Left ventricle myocardium inferior (tissue), 1 donor: ENCODE measurements at places on chromosomes 2 and 18. TPM values are rescaled to one million over a fixed set of nuclear protein-coding genes. Genes with fewer than 3 reads are reported as not detected.

Gene CCDC102B
- 6.1 TPM for total RNA-seq

Gene IL36G
- total RNA-seq = not detected

Gene KIF1A
- total RNA-seq = 2.0 TPM

Gene BOLL
- total RNA-seq = not detected

Gene NEU4
- total RNA-seq = not detected

Gene MDH1B
- 0.69 TPM for total RNA-seq

Gene SIX2
- 0.91 TPM for total RNA-seq

Gene SGPP2
- 2.3 TPM for total RNA-seq

Gene ALPG
- total RNA-seq = not detected

Gene DOCK10
- 1.6 TPM for total RNA-seq

Gene LYG2
- total RNA-seq = not detected

Gene CFAP65
- not detected for total RNA-seq

Gene RIT2
- total RNA-seq = not detected

Gene CAVIN2
- 93.9 TPM for total RNA-seq

Gene TMEM169
- 0.25 TPM for total RNA-seq

Gene SCG2
- 0.19 TPM for total RNA-seq

Gene REG3G
- total RNA-seq = not detected

Gene SPC25
- total RNA-seq = 0.60 TPM

Gene FAM237A
- not detected for total RNA-seq

Gene CDH19
- 13.0 TPM for total RNA-seq

Gene TRIB2
- 31.1 TPM for total RNA-seq

Gene TSPYL6
- total RNA-seq = 0.08 TPM

Gene REG3A
- not detected for total RNA-seq

Gene HTR2B
- total RNA-seq = 1.5 TPM

Gene KCNG3
- not detected for total RNA-seq

Gene RNASEH1
- 20.9 TPM for total RNA-seq

Gene SP100
- total RNA-seq = 76.9 TPM
